ENCODE measurements at places on chromosomes 16 and 17.
A peak's percentile ranks its signal among the peaks of the same experiment; 100 is the strongest.

DNA sequence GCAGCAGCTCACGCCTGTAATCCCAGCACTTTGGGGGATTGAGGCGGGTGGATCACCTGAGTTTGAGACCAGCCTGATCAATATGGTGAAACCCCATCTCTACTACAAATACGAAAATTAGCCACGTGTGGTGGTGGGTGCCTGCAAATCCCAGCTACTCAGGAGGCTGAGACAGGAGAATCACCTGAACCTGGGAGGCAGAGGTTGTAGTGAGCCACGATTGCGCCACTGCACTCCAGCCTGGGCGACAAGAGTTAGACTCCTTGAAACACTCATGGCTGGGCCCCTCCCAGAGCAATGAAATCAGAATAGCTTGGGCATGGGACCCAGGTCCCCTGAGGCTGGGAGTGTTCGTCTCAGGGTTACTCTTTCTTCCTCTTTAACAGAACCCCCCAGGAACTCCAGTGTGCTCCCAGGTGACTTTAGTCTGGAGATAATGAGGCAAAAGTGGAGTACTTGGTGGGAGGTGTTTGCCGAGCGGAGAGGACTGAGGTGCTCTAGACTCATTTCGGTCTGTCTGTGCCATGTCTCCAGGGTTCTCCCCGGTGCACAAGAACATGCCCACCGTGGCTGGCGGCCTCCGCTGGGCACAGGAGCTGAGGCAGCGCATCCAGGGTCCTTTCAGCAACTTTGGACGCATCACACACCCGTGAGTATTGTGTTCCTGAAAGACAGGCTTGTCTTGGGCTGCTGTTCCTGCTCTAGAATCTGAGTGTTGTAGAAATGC lies 41.6 kb downstream of the DNAH9 start:
- no peak for DNase-seq

GRCh38 chr16:4766875-4767628 lies at the start of gene ZNF500:
ZNF500 (minus strand) TSS chr16:4767162; CDS start chr16:4765978, 1,184 bp downstream.
- DNase-seq = peak; percentile 93

GRCh38 chr17:19244357-19244756 lies 7.2 kb downstream of the EPN2 start:
- no peak for DNase-seq

GRCh38 chr17:72346306-72346705 lies 225.5 kb downstream of the SOX9 start:
- DNase-seq = no peak

DNA sequence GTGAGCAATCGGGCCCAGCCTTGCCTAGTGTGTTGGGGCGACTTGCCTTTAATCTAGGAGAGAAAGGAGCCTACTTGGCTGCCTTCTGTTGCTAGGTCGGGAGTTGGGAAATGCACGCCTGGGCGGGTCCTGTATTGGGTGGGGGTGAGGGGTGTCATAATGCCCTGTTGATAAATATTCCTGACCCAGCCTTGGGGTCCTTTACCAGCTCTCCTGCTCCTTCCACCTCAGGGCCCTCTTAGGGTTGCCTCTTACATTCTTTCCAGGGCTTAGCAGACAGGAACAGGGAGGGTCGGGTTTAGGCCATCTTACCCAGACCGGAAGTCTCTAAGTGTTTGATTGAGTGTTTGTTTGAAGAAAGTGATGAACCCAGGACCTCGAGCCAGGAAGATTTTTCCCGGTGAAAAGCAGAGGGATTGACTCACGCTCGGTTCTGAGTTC lies 112.9 kb downstream of the SEC14L1 start:
- no peak for DNase-seq

DNA sequence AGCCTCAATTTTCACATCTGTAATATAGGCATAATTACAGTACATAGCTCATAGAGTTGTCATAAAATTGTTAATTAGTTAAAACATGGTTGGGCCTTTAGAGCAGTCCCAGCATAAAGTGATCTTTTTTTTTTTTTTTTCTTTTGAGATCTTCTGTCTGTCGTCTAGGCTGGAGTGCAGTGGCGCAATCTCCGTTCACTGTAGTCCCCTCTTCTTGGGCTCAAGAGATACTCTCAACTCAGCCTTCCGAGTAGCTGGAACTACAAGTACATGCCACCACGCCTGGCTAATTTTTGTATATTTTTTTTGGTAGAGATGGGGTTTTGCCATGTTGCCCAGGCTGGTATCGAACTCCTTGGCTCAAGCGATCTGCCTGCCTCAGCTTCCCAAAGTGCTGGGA lies 31.0 kb downstream of the RND2 start:
- no peak for DNase-seq

GRCh38 chr16:81565321-81566028 lies 120.9 kb downstream of the CMIP start:
- DNase-seq = no peak

DNA sequence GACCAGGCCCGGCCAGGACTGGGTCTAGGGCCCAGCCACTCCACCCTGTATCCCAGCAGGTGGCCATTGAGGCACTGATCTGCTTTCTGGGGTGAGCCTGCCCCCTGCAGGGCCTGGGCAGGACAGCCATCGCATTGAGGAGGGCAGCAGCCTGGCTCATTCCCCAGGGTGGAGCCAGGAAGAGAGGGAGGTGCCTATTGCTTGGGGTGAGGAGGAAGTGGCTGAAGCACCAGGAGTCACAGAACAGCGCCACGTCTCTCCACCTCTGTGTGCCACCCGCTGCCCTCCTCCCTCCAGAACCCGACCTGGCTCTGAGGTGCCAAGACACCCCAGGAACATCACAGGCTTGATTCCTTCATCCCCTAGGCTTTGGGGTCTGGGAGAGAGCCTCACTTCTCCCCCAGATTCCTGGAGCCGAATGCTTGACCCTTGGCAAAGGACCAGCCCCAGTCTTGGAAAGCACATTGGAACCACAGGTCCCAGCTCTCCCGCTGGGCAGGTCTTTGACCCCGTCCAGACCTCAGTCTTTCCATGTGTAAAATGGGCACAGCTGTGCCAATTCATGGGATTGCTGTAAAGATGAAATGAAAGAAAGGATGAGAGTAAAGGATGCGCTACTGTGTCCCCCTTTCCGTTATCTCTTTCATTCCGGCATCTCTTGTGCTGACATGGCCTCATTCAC lies 7.2 kb upstream of the KRT36 start:
- DNase-seq = peak; percentile 15

DNA sequence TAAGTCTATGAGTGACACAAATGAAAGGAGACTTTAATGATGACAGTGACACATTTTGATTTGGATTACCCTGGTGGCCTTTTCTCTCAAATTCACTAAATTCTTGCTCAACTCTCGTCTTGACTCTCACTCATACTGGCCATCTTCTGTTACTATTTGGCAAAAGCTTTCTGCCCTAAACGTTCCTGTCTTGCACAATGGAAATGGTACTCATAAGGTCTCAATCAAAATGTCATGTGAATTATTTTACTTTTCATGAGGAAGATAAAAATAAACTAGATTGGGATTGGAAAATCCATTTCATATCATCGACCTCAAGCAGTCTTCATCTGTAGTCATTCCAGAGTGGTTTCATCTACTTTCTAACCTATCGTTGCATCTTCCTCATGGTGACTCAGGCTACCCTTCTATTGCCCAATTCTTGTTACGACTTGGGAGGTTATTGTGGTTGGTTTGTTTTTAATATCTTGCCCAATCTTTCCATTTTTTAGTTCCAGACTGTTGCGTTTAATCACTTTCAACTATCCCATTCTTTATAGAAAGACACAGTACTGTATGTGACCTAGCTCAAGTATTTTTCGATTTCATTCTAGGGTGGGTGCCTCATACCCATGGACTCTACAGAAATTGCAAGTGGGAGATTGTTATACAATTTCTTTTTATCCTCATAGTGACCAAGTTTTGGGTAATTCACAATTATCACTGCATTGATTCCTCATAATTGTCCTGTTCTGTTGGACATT lies 317.2 kb upstream of the KCNJ16 start:
- DNase-seq = no peak

- DNase-seq = no peak
These were observed at the start of gene SPEM1 for GRCh38 chr17:7419819-7420610. SPEM1 (plus strand) TSS chr17:7420324; CDS start chr17:7420385, 61 bp downstream.

- no peak for DNase-seq
These were observed 23.0 kb downstream of the SLC35G3 start for GRCh38 chr17:35170968-35171771.
